ENCODE measurements at places on chromosomes 5 and 9.

- no peak overlapping the region for H3K4me3 ChIP-seq
- DNase-seq, result no peak
- no peaks in the 10 kb centered on the region for H3K27me3 ChIP-seq
- no peaks in the 10 kb centered on the region for H3K36me3 ChIP-seq
Measured at GRCh38 chr5:34978681-34979080, 49.3 kb downstream of the DNAJC21 start.

- no peaks in the 10 kb centered on the region for H3K4me1 ChIP-seq
- H3K27ac ChIP-seq, result no peak overlapping the region
- H3K27me3 ChIP-seq, result no peaks in the 10 kb centered on the region
- H3K36me3 ChIP-seq, result no peaks in the 10 kb centered on the region
- H3K4me3 ChIP-seq, result no peak overlapping the region
Measured at GRCh38 chr9:136013524-136014034, 52.4 kb upstream of the UBAC1 start.

- H3K4me1 ChIP-seq, result no peaks in the 10 kb centered on the region
- H3K4me3 ChIP-seq, result no peak overlapping the region
- no peak for DNase-seq
Measured at GRCh38 chr5:59620535-59621212, 272.9 kb downstream of the PDE4D start.

- no peaks in the 10 kb centered on the region for H3K36me3 ChIP-seq
- no peak for DNase-seq
- H3K27me3 ChIP-seq, result no peaks in the 10 kb centered on the region
- H3K4me3 ChIP-seq, result no peak overlapping the region
- no peak overlapping the region for H3K27ac ChIP-seq
Measured at GRCh38 chr9:68997666-68998065, 16.2 kb downstream of the PRKACG start.

GRCh38 chr5:147509041-147509709, 693 bp downstream of the DPYSL3 start:
- DNase-seq, result no peak
- no peaks in the 10 kb centered on the region for H3K4me1 ChIP-seq
- no peak overlapping the region for H3K4me3 ChIP-seq
- no peak overlapping the region for H3K27ac ChIP-seq
- H3K27me3 ChIP-seq, result no peaks in the 10 kb centered on the region
- H3K36me3 ChIP-seq, result no peaks in the 10 kb centered on the region

- H3K36me3 ChIP-seq, result no peaks in the 10 kb centered on the region
- no peak overlapping the region for H3K4me3 ChIP-seq
- DNase-seq, result no peak
- peaks cover 27% of the 10 kb centered on the region for H3K4me1 ChIP-seq
- H3K27ac ChIP-seq, result peak overlapping the region; percentile 57
- no peaks in the 10 kb centered on the region for H3K27me3 ChIP-seq
Measured at GRCh38 chr5:1291611-1292080, 3.2 kb downstream of the TERT start.

- H3K36me3 ChIP-seq, result no peaks in the 10 kb centered on the region
- no peak overlapping the region for H3K4me3 ChIP-seq
- no peaks in the 10 kb centered on the region for H3K27me3 ChIP-seq
- no peak for DNase-seq
- H3K27ac ChIP-seq, result no peak overlapping the region
- H3K4me1 ChIP-seq, result no peaks in the 10 kb centered on the region
Measured at GRCh38 chr5:179321206-179321987, 23.9 kb downstream of the ADAMTS2 start.

GRCh38 chr5:111606194-111606593, 93.9 kb upstream of the STARD4 start:
- no peaks in the 10 kb centered on the region for H3K4me1 ChIP-seq
- H3K27ac ChIP-seq, result no peak overlapping the region
- no peaks in the 10 kb centered on the region for H3K27me3 ChIP-seq
- H3K4me3 ChIP-seq, result no peak overlapping the region
- H3K36me3 ChIP-seq, result no peaks in the 10 kb centered on the region

GRCh38 chr9:136774416-136775045, 10.2 kb upstream of the LCN15 start:
- DNase-seq, result no peak
- H3K27ac ChIP-seq, result no peak overlapping the region
- H3K36me3 ChIP-seq, result no peaks in the 10 kb centered on the region
- H3K27me3 ChIP-seq, result peaks cover 7% of the 10 kb centered on the region

DNA sequence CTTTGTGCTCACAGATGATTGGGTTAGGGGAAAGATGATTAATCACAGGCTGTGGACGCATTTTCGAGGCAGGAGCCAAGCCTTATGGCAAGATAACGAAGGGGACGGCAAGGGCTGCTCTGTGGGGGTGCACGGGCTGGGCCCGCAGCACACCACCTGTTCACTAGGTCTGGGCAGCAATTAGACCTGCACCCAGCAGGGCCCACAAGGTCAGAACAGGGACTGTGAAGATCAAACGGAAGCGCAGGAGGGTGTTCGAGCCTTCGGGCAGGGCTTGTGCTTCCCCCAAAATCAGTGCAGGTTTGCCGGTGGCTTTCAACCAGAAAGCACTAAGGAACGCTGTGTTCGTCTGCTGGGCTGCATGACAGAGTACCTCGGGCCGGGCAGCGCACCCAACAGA, 73.7 kb downstream of the UBE2QL1 start:
- H3K27ac ChIP-seq, result no peak overlapping the region
- no peaks in the 10 kb centered on the region for H3K36me3 ChIP-seq
- no peak overlapping the region for H3K4me3 ChIP-seq
- peaks cover under 1% of the 10 kb centered on the region for H3K27me3 ChIP-seq

GRCh38 chr5:17992291-17992690, 358.0 kb downstream of the TAF11L14 start:
- H3K36me3 ChIP-seq, result no peaks in the 10 kb centered on the region
- DNase-seq, result no peak
- no peak overlapping the region for H3K27ac ChIP-seq
- H3K27me3 ChIP-seq, result no peaks in the 10 kb centered on the region
- H3K4me1 ChIP-seq, result no peaks in the 10 kb centered on the region
- no peak overlapping the region for H3K4me3 ChIP-seq

GRCh38 chr5:159310511-159310910, 19.8 kb downstream of the IL12B start:
- no peak overlapping the region for H3K27ac ChIP-seq
- no peak overlapping the region for H3K4me3 ChIP-seq
- H3K4me1 ChIP-seq, result no peaks in the 10 kb centered on the region
- H3K36me3 ChIP-seq, result no peaks in the 10 kb centered on the region
- no peak for DNase-seq
- H3K27me3 ChIP-seq, result peaks cover 12% of the 10 kb centered on the region

DNA sequence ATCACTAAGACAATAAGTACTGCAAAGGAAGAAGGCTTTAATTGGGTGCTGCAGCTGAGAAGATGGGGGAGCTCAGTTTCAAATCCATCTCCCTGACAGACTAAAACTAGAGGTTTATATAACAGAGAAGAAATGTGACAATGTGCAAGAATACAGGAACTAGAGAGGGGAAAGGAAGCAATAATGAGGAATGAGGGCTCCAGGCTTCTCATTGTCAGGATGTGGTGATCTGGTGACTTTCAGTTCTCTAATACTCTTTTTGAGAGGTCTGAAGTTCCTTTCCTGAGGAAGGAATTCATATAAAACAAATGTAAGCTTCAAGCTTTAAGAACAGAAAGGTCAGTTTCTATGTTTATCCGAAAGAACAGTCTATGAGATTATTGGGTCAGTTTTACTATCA, 42.5 kb upstream of the SPATA31E1 start:
- no peak overlapping the region for H3K4me3 ChIP-seq
- H3K27me3 ChIP-seq, result no peaks in the 10 kb centered on the region
- H3K36me3 ChIP-seq, result no peaks in the 10 kb centered on the region
- no peak for DNase-seq
- H3K4me1 ChIP-seq, result no peaks in the 10 kb centered on the region

GRCh38 chr9:109652971-109653370, 127.0 kb upstream of the PALM2AKAP2 start:
- H3K36me3 ChIP-seq, result no peaks in the 10 kb centered on the region
- H3K4me1 ChIP-seq, result no peaks in the 10 kb centered on the region
- no peaks in the 10 kb centered on the region for H3K27me3 ChIP-seq
- no peak overlapping the region for H3K27ac ChIP-seq

DNA sequence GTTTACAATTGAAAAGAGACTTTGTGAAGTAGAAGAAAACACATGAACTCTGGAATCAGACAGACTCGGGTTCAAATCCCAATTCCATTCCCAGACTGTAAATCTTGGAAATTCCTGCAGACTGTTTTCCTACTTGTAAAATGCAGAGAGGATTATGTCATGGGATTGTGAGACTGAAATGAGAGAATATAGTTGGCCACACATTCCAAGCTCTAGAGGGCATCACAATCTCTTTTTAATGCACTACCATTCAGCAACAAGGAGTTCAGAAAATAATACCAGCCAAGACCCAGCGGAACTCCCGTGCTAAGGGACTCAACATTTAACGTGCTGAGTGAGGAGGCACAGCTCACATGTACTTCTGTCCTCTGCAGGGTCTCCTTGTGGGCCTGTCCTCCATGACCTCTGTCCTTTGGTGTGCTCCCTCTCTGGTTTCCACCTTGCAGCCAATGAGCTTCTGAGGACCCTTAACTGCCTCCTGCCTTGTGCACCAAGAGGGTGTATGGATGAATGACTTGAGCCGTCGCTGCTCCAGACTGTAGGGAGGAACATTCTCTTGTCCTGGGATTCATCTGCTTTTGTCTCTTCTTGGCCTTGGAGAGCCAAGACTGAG, 263.5 kb downstream of the NTRK2 start:
- no peak overlapping the region for H3K27ac ChIP-seq
- no peak overlapping the region for H3K4me3 ChIP-seq
- no peaks in the 10 kb centered on the region for H3K27me3 ChIP-seq
- no peak for DNase-seq
- no peaks in the 10 kb centered on the region for H3K4me1 ChIP-seq

DNA sequence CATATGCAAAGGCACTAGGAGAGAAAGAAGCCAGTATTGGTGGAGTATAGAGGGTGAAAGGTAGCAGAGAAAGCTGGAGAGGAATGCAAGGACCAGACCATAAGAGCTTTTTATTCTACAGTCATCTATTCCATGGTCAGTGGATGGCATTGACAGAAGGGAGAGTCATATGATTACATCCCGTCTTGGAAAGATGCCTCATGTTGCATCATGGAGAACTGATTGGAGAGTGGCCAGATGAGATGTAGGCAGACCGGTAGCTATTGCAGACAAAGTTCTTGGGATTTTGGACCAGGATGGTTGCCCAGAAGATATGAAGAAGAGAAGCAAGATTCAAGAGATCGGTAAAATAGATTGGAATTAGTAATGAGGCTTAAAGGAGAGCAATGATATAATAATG, 260.7 kb downstream of the CHSY3 start:
- DNase-seq, result no peak
- no peaks in the 10 kb centered on the region for H3K36me3 ChIP-seq
- H3K27me3 ChIP-seq, result no peaks in the 10 kb centered on the region
- H3K4me3 ChIP-seq, result no peak overlapping the region

DNA sequence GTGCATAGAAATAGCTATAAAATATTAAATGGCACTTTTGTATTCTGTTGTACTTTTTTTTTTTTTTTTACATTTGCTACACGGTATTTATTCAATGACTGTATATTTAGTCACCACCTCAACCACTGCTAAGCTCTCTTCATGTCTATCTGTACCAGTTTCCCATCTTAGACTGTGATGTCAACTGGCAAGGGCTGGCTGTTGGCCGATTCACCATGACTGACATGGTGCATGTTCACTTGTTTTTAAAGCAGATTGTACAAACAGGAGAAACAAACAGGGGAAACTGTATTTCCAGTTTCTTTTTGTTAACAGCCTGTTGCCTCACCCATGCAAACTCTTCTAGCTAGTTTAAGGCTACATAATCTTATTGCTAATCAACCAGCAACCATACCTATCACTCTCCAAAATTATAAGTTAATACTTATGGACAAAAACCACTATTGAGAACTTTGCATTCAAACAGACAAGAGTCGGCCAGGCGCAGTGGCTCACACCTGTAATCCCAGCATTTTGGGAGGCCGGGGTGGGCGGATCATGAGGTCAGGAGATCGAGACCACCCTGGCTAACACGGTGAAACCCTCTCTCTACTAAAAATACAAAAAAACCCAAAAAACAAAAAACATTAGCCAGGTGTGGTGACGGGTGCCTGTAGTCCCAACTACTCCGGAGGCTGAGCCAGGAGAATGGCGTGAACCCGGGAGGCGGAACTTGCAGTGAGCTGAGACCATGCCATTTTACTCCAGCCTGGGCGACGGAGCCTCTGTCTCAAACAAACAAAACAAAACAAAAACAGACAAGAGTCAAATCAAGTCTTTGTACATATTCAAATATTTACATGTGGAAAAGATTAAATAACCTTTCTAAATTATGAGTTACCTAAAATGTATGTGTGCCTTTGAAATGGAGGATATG, 13.2 kb downstream of the ZFAND5 start:
- no peaks in the 10 kb centered on the region for H3K4me1 ChIP-seq
- H3K36me3 ChIP-seq, result peaks cover 39% of the 10 kb centered on the region
- no peaks in the 10 kb centered on the region for H3K27me3 ChIP-seq
- no peak overlapping the region for H3K27ac ChIP-seq
- no peak for DNase-seq

DNA sequence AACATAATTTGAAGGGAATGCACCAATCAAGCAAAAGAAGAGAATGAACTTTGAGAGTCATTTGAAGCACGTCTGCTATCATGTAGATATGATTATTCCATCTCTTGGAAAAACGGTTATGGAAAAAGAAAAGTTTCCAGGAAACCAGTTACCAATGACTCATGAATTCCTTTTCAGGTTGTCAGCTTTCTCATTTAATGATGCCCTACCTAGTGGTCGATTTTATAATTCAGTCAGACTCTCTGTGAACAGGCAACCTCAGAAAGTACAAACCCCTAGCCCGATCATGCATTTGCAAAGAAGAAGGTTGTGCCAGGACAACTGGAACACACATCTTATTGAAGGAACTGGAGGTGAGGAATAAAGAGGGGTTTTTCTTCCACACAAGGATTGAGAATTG, 355.1 kb upstream of the GRIA1 start:
- H3K27me3 ChIP-seq, result no peaks in the 10 kb centered on the region
- no peak overlapping the region for H3K27ac ChIP-seq
- H3K4me1 ChIP-seq, result no peaks in the 10 kb centered on the region
- DNase-seq, result no peak

DNA sequence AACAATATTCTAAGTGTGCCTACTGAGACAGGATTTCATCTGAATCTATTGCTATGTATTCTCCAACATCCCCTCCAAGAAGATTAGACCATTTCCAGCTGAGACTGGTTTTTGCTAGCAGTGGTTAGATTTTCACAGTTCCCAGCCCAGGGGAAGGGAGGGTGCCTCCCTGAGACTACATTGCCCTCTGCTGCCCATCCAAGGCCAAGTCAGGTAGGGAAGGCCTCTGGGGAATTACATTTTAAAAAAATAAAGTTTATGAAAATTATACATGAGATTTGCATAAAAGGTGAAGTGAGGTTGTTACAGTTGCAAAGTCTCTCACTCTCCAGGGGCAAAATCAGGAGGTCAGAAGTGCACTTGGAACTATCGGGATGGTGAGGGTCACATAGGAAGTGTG, 28.0 kb upstream of the SYK start:
- no peaks in the 10 kb centered on the region for H3K36me3 ChIP-seq
- peak; percentile 6 for DNase-seq
- no peaks in the 10 kb centered on the region for H3K27me3 ChIP-seq
- no peak overlapping the region for H3K27ac ChIP-seq

- H3K36me3 ChIP-seq, result no peaks in the 10 kb centered on the region
- no peak overlapping the region for H3K4me3 ChIP-seq
- no peak overlapping the region for H3K27ac ChIP-seq
Measured at GRCh38 chr5:167945542-167946384, 345.7 kb upstream of the WWC1 start.

All from DND-41 (cell line).